Bronchial smooth muscle cell (primary cell): ENCODE measurements at places on chromosomes 16 and 17. TPM values are rescaled to one million over a fixed set of nuclear protein-coding genes. Genes with fewer than 3 reads are reported as not detected.

The KCNJ2 gene
- 26.5 and 52.5 TPM in 2 replicates for total RNA-seq

The LDHD gene
- total RNA-seq: 0.43 and 2.5 TPM in 2 replicates

The SRL gene
- total RNA-seq: 0.26 and 0.47 TPM in 2 replicates

The GHDC gene
- total RNA-seq: 4.1 and 13.2 TPM in 2 replicates

The MT1E gene
- total RNA-seq: 129 and 231 TPM in 2 replicates

The TRPV3 gene
- 1.6 and 2.8 TPM in 2 replicates for total RNA-seq

The TMEM132E gene
- total RNA-seq: not detected in 2 replicates

The TMEM238L gene
- not detected in 2 replicates for total RNA-seq

The LGALS9 gene
- total RNA-seq: 0.16 and 0.60 TPM in 2 replicates

The MYH2 gene
- not detected in 2 replicates for total RNA-seq

The ASGR1 gene
- 0.86 and 1.6 TPM in 2 replicates for total RNA-seq

The RHBDL3 gene
- total RNA-seq: under 0.01 and 0.17 TPM in 2 replicates

The HOXB1 gene
- not detected in 2 replicates for total RNA-seq

The DLX3 gene
- not detected in 2 replicates for total RNA-seq

The DNAH2 gene
- under 0.01 and 0.16 TPM in 2 replicates for total RNA-seq
